ENCODE measurements at places on chromosomes 4 and X.

DNA sequence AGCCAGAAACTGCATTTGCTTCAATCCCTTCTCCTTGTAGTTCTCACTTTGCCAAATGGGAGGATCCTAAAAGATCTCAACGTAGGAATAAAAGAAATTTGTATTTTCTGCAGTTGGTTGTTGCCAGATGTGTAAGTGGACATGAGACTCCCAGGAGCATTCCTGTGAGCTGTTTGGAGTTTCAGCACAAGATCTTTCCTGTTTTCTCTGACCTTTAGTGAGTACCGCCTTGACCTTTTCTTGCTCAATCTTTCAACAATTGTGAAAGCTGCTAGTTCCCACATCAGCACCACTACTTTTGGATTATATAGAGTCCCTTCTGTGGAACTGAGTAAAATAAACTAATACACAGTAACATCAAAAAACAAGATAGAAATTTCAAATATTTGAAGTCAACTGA is 683.8 kb upstream of the PABPC4L start:
- no peak for DNase-seq

DNA sequence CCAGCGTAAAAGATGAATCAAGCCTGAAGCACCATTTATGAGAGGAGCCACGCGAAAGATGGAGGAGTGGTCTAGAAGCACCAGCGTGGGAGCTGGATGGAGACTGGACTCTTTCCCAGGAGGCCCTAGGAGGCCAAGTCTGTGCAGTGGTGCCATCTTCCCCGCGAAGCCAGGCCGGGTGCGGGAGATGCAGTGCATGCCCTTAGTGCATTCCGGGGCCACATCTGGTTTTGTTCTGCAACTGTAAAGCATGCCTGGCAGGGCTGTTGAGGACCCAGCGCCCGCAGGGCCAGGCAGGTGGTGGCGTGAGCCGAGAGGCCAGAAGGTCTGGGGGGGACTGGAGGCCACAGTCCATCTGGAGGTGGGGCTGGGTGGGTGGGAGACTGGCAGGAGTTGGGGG is 78.6 kb upstream of the ADRA2C start:
- DNase-seq: no peak

DNA sequence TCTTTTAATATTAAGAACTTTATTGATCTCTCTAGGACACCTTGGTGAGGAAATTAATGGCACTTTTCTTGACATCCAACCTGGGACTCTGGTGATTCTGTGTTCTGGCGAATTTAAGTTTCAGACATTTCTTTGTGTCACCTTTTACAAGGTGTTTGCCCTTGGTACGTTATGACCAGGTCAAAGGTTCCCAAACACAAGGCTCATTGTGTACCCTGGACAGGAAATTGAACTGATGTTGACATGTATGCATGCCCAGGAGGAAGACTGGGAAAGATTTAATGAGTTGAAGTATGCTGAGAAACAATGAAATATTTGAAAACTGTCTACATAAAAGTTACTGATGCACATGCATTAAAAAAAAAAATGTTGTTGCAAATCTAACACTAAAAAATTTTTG is 22.1 kb downstream of the NIPAL1 start:
- no peak for DNase-seq

DNA sequence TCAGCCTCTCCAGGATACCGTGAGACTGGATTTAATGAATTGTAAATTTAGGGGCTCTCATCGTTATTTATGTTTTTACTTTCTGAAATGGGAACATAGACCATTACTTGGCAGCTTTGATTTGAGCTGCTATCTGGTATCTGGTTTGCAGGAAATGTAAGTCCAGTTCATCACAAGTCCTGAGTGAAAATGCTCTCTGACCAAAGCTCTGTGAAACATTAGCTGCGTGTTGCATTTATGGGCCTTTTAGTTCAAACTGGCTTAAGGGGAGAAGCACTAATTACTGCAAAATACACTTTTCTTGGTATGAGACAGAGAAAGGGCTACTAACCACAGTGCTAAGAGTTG is 420 bp downstream of the CC2D2A start:
- DNase-seq: no peak

GRCh38 chrX:87265518-87265917 is 252.1 kb upstream of the KLHL4 start:
- DNase-seq: no peak

- DNase-seq: no peak
Measured at GRCh38 chr4:21571100-21571499, 377.5 kb downstream of the KCNIP4 start.

Data from dorsolateral prefrontal cortex (tissue), 122 donors.